ENCODE measurements at places on chromosomes 6 and 20. TPM values are rescaled to one million over a fixed set of nuclear protein-coding genes. Genes with fewer than 3 reads are reported as not detected.

GRCh38 chr6:87628881-87629280, 38.9 kb downstream of the ORC3 start:
- DNase-seq = no peak

Gene GMPR
- not detected for total RNA-seq

Gene GJA1
- not detected for total RNA-seq

Gene TFAP2B
- total RNA-seq = not detected

- DNase-seq = no peak
Observed at GRCh38 chr6:41335943-41336342, 535 bp downstream of the NCR2 start.

GRCh38 chr6:8764733-8765132, 329.4 kb upstream of the SLC35B3 start:
- DNase-seq = no peak

Gene TULP1
- not detected for total RNA-seq

DNA sequence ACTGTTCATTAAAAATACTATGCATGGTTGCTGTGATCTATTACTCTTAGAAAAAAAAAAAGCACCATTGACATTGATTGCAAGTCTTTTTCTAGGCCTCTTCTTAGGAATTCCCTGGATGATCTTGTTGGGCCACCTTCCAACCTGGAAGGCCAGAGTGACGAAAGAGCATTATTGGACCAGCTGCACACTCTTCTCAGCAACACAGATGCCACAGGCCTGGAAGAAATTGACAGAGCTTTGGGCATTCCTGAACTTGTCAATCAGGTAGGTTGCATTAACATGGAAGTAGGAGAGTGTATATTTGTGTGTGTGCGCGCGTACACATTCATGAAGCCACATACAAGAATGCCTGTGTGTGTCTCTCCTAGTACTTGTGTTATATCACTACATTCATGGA, 140.4 kb downstream of the NCOA3 start:
- DNase-seq = no peak

- no peak for DNase-seq
Observed at GRCh38 chr6:52531834-52532233, 45.0 kb downstream of the TRAM2 start.

GRCh38 chr6:3843379-3844096, 5.6 kb upstream of the FAM50B start:
- DNase-seq = no peak

DNA sequence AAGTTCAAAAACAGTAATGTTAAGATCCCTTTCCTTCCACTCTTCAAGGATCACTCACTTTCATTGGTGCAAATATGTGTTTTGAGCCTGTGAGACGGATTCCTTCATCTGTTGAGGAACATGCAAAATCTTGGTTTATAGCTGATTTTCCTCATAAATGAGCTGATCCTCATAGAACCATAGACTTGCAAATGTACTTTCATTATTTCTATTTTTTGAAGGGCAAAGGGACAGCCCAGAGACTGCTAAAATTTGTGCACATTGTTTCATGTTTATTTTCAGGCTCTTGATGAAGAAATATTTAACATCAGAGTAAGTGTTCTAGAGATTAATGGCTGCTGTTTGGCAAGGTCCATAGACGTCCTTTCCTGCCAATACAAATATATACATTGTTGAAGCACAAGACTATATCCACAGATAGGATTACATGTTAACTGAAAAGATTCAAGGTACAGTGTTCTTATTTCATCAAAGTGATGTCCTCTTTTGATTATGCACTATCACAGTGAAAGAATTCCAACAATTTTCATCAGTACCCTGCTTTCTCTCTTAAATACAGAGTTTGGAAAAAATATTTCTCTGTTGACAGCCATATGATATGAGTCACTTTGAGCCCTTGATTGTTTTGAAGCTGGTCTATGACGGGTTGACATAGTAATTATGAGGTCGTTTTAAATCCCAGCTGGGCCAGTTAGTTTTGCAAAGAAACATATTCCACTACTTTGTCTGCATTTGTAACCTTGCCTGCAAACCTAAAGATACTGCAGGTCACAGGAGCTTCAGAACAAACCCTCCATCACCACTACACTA, 95.7 kb downstream of the FILIP1 start:
- DNase-seq = no peak

DNA sequence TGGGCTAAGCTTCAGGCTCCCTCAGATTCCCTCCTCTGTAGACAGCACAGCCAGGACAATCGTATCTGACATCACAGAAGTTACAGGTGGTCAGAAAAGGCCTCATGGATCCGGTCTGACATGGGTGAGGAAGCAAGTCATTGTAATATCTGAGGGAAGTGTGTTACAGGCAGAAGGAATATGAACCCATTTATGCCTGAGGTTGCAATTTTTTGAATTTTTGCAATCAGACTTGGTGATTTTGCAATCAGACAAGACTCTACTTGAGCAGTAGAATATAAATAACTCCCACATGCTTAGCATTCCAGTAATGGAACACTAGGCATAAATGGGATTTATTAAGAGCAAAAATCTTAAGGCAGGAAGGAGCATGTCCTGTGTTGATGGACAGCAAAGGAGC, 52.1 kb downstream of the CBLN4 start:
- no peak for DNase-seq

GRCh38 chr6:83086751-83087150, 19.3 kb downstream of the DOP1A start:
- DNase-seq = no peak
